ENCODE measurements at places on chromosomes 7 and 10.

GRCh38 chr7:3267966-3268690 is 32.9 kb upstream of the SDK1 start:
- peaks cover 3% of the 10 kb centered on the region for H3K27me3 ChIP-seq
- H3K36me3 ChIP-seq: no peaks in the 10 kb centered on the region
- peak overlapping the region; percentile 58 for H3K27ac ChIP-seq
- peak; percentile 64 for DNase-seq

- peaks cover 31% of the 10 kb centered on the region for H3K36me3 ChIP-seq
- H3K27me3 ChIP-seq: no peaks in the 10 kb centered on the region
- H3K27ac ChIP-seq: no peak overlapping the region
- DNase-seq: no peak
- H3K4me1 ChIP-seq: peaks cover 18% of the 10 kb centered on the region
- H3K4me3 ChIP-seq: no peak overlapping the region
Observed at GRCh38 chr10:29473087-29473356, 161.7 kb downstream of the SVIL start.

DNA sequence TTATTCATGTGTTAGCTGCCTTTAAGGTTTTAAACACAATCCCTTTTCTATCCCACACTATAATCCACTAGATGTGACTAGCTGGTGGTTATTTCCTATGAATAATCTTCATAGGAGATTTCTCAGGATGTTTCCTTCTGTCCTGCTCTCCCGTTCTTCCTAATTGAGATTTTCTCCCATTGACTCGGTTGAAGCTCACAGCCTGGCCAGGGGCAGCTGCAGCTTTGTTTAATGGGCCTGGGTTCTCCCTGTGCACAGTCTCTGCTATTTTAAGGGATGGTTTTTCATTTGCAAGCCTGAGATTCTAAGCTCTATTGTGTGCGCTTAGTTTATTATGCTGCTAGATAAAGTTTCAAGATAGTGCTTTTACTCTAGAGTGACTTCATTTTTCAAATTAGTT is 283.4 kb upstream of the AOAH start:
- H3K27ac ChIP-seq: no peak overlapping the region
- H3K27me3 ChIP-seq: no peaks in the 10 kb centered on the region
- no peak overlapping the region for H3K4me3 ChIP-seq
- H3K4me1 ChIP-seq: no peaks in the 10 kb centered on the region
- H3K36me3 ChIP-seq: no peaks in the 10 kb centered on the region

DNA sequence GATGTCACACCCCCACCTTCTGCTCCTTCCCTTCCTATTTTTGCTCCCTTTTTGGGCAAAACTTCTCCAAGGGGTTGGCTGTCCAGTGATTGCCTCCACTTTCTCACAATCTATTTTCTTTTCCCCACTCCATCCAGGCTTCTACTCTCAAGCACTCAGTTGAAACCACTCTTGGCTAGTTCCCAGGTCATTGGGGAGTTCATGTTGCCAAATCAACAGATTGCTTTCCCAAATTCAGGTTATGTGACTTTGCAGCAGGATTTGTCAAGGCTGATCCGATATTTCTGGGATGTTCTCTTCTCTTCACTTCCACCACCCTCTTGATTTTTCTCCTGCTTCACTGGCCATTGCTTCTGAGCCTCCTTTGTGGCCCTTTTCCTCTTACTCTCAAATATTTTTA is 258.7 kb upstream of the SLC26A5 start:
- H3K27me3 ChIP-seq: no peaks in the 10 kb centered on the region
- DNase-seq: no peak
- H3K4me1 ChIP-seq: no peaks in the 10 kb centered on the region
- H3K27ac ChIP-seq: no peak overlapping the region
- no peaks in the 10 kb centered on the region for H3K36me3 ChIP-seq
- H3K4me3 ChIP-seq: no peak overlapping the region

DNA sequence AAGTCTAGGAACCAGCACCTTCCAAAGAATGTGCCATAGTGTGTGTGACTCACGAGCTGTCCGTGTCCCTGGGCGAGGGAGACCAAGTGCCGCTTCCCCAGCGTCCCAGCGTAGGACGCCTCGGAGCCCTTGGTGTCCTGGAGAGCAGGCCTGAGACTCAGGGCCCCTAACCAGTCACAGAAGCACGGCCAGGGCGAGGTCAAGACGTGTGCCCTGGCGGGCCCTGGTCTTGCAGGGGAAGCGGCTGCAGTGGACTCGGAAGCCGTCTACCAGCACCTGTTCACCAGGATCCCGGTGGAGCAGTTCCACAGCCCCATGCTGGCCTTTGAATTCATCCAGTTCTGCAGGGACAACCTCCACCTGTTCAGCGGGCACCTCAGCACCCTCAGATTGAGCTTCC is 10.6 kb downstream of the AP5Z1 start:
- H3K4me1 ChIP-seq: no peaks in the 10 kb centered on the region
- H3K4me3 ChIP-seq: no peak overlapping the region
- no peak overlapping the region for H3K27ac ChIP-seq
- DNase-seq: no peak
- H3K27me3 ChIP-seq: no peaks in the 10 kb centered on the region
- H3K36me3 ChIP-seq: peaks cover 18% of the 10 kb centered on the region

GRCh38 chr10:125627646-125628045 is 55.3 kb downstream of the TEX36 start:
- H3K36me3 ChIP-seq: no peaks in the 10 kb centered on the region
- no peak overlapping the region for H3K27ac ChIP-seq
- H3K4me3 ChIP-seq: no peak overlapping the region
- no peak for DNase-seq
- H3K4me1 ChIP-seq: no peaks in the 10 kb centered on the region
- H3K27me3 ChIP-seq: peaks cover 4% of the 10 kb centered on the region

GRCh38 chr7:29289156-29290021 is 94.8 kb downstream of the CHN2 start:
- no peak for DNase-seq
- H3K36me3 ChIP-seq: no peaks in the 10 kb centered on the region
- H3K27ac ChIP-seq: no peak overlapping the region
- no peaks in the 10 kb centered on the region for H3K27me3 ChIP-seq
- peaks cover 34% of the 10 kb centered on the region for H3K4me1 ChIP-seq

DNA sequence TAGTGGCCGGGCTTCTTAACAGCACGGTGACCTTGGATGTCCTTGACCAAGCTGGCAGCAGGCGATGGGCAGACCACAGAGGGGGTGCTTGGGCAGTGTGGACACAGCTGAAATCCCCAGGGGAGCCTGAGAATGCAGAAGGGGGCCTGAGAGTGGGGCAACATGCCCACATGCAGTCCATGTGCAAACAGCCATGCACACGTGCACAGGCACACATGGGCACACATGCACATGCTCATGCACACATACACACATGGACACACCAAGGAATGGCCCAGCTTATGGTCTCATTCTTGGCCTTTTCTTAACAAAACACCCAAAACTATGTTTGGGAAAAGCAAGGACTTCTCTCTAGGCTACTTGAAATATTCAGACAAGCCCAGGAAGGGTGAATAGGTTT is 483.9 kb upstream of the MKI67 start:
- no peak for DNase-seq
- H3K27ac ChIP-seq: no peak overlapping the region
- no peaks in the 10 kb centered on the region for H3K36me3 ChIP-seq
- no peaks in the 10 kb centered on the region for H3K4me1 ChIP-seq

GRCh38 chr10:61663466-61663865 is 737 bp downstream of the CABCOCO1 start:
- H3K4me1 ChIP-seq: peaks cover 3% of the 10 kb centered on the region
- no peak for DNase-seq
- H3K27ac ChIP-seq: no peak overlapping the region
- no peaks in the 10 kb centered on the region for H3K36me3 ChIP-seq
- no peaks in the 10 kb centered on the region for H3K27me3 ChIP-seq

DNA sequence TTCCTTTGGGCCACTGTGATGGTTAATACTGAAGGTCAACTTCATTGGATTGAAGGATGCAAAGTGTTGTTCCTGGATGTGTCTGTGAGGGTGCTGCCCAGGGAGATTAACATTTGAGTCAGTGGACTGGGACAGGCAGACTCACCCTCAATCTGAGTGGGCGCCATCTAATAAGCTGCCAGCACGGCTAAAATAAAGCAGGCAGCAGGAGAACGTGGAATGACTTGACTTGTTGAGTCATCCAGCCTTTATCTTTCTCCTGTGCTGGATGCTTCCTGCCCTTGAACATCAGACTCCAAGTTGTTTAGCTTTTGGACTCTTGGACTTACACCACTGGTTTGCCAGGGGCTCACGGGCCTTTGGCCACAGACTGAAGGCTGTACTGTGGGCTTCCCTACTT is 1046.9 kb downstream of the TYW1 start:
- H3K36me3 ChIP-seq: no peaks in the 10 kb centered on the region
- no peaks in the 10 kb centered on the region for H3K27me3 ChIP-seq
- no peak overlapping the region for H3K27ac ChIP-seq
- H3K4me1 ChIP-seq: no peaks in the 10 kb centered on the region

- H3K4me1 ChIP-seq: no peaks in the 10 kb centered on the region
- H3K36me3 ChIP-seq: no peaks in the 10 kb centered on the region
- H3K4me3 ChIP-seq: no peak overlapping the region
- H3K27me3 ChIP-seq: peaks cover 3% of the 10 kb centered on the region
- DNase-seq: no peak
Observed at GRCh38 chr7:14604606-14605005, 297.9 kb downstream of the DGKB start.

GRCh38 chr7:66804001-66804400 is 63.5 kb downstream of the RABGEF1 start:
- DNase-seq: no peak
- H3K36me3 ChIP-seq: peaks cover 74% of the 10 kb centered on the region
- H3K4me1 ChIP-seq: no peaks in the 10 kb centered on the region
- no peak overlapping the region for H3K27ac ChIP-seq

GRCh38 chr7:44286182-44286617 is 39.2 kb downstream of the CAMK2B start:
- no peaks in the 10 kb centered on the region for H3K36me3 ChIP-seq
- H3K27me3 ChIP-seq: no peaks in the 10 kb centered on the region
- H3K27ac ChIP-seq: no peak overlapping the region
- no peak overlapping the region for H3K4me3 ChIP-seq
- H3K4me1 ChIP-seq: no peaks in the 10 kb centered on the region

DNA sequence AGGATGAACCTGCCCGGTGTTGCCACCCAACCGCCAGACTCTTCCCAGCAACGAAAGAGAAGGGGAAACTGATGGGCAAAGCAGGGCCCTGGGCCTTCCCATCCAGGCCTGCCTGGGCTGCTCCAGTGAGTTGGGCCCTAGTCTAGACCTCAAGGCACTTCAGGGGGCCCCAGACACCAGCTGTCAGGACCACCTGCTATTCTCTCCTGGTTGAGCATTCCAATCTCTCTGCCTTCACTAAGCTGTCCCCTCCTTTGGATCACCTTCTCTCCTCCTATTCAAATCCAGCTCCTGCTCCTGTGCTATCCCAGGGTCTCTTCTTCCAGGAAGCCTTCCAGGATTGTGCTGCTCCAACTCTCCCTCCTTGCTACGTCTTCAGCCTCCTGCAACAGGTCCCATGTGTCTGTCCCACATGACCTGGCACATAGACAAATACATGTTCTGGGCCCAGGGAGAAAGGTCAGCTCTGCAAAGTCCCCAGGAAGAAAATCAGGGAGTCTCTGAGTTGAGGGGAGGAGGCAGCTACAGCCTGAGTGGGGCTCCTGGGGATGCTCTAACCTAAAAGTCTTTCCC is 3.1 kb downstream of the STX1A start:
- H3K36me3 ChIP-seq: peaks cover 31% of the 10 kb centered on the region
- peak overlapping the region; percentile 66 for H3K27ac ChIP-seq
- DNase-seq: no peak
- H3K27me3 ChIP-seq: no peaks in the 10 kb centered on the region
- peaks cover 28% of the 10 kb centered on the region for H3K4me1 ChIP-seq
- H3K4me3 ChIP-seq: no peak overlapping the region

DNA sequence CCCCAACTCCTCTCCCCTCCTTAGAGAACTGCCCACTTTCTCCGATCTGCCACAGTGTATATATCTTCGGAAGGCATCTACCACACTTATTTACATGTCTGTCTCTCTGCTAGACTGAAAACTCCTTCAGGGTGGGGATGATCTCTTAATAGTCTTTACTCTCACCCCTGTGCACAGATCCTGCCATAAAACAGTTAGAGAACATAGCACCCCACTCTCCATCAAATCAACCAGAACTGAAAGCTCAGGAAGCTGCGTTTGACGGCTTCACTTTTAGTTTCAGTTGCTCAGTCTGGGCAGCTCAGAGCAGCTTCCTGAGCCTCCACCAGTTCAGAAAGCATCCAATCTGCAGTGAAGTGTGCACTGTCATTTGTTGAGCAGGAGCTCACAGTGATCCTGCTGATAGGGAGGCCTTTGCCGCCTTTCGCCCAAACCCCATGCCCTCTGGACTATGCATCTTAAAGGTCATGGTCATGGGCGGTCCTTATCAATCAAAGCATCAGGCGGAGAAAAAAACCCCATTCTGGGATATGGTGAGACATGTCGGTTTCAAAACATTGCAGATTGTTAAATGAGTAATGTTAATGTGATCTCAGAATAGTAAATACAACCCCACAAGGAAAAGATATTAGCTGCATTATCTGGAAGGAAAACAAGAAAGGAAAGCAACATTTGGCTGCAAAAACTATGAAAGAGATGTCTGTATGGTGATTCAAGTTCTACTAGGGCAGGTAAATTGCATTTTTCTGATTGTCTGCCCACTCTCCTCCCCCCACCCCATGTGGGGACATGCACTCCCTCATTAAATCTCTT is 167.1 kb upstream of the ADO start:
- no peaks in the 10 kb centered on the region for H3K27me3 ChIP-seq
- H3K4me3 ChIP-seq: no peak overlapping the region
- DNase-seq: no peak

DNA sequence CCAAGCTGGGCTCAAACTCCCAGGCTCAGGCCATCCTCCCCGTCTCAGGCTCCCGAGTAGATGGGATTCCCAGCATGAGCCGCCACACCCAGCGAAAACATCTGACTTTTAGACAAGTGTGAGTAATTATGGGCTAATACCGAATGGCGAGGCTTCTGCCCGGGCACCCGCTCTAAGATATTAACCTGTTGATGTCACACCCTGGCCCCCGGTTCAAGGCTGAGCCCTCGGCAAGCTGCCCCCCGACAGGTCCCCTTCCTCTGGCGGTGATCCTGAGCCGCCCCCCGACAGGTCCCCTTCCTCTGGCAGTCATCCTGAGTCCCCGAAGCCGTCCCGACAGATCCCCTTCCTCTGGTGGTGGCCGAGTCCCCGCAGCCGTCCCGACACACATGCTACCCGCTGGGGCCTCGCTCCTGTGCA is 5.2 kb downstream of the PSMG3 start:
- H3K4me1 ChIP-seq: peaks cover 37% of the 10 kb centered on the region
- no peak overlapping the region for H3K27ac ChIP-seq
- H3K4me3 ChIP-seq: no peak overlapping the region
- DNase-seq: peak; percentile 58
- H3K27me3 ChIP-seq: no peaks in the 10 kb centered on the region

- no peak for DNase-seq
- no peaks in the 10 kb centered on the region for H3K27me3 ChIP-seq
- no peak overlapping the region for H3K4me3 ChIP-seq
- no peaks in the 10 kb centered on the region for H3K36me3 ChIP-seq
Observed at GRCh38 chr10:59872892-59873463, 33.4 kb downstream of the CCDC6 start.
